8988T (cell line): ENCODE measurements at places on chromosomes 1 and 21.
A peak's percentile ranks its signal among the peaks of the same experiment; 100 is the strongest.

GRCh38 chr1:94067196-94067595 is 53.8 kb downstream of the ABCA4 start:
- no peak for DNase-seq

DNA sequence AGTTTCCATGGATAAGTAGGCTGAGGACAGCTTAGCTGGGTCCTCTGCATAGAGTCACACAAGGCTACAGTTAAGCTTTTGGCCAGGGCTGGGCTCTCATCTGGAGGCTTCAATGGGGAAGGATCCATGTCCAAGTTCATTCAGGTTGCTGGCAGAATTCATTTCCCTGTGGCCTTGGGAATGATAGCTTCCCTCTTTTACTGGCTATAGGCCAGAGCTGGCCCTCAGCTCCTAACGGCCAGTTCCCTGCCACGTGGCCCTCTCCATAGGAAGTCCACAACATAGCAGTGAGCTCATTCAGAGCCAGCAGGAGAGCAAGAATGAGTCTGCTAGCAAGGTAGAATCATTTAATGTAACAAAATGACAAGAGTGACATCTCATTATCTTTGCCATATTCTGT is 15.1 kb upstream of the PODN start:
- no peak for DNase-seq

DNA sequence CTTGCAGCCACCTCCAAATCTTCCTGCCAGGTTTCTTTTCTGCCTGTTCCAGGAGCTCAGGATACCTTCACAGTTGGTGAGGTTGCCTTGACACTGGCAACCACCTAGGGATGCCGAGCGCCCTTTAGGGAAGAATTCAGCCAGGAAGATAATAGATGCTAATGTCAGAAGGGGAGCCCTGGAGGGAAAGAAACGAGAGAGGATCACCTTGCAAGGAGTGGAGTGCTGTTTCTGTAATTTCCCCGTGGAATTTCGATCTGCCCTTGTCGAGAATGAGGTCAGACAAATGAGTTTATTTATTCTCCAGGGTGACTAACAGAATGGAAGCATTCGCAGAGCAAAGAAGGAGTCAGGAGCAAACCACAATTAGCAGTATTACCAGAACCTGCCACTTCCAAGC is 315.8 kb upstream of the KAZN start:
- no peak for DNase-seq

DNA sequence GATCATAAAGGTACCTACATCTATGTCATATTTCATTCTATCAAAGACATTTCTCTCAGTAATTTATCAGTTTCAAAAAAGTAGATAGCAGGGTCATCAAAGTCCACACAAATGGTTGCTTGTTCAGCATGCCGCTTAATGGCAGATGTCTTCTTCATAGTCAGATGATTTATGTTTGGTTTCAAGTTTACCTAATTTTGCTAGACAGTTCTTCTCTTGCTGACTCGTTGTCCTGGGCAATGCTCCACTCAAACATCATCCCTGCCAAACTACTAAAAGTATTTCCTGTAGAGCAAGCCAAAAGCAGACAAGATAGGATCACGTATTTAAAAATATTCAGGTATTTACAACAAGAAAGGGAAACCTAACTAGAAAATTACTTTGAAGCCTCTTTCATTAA is 13.6 kb downstream of the NUP210L start:
- DNase-seq = no peak

DNA sequence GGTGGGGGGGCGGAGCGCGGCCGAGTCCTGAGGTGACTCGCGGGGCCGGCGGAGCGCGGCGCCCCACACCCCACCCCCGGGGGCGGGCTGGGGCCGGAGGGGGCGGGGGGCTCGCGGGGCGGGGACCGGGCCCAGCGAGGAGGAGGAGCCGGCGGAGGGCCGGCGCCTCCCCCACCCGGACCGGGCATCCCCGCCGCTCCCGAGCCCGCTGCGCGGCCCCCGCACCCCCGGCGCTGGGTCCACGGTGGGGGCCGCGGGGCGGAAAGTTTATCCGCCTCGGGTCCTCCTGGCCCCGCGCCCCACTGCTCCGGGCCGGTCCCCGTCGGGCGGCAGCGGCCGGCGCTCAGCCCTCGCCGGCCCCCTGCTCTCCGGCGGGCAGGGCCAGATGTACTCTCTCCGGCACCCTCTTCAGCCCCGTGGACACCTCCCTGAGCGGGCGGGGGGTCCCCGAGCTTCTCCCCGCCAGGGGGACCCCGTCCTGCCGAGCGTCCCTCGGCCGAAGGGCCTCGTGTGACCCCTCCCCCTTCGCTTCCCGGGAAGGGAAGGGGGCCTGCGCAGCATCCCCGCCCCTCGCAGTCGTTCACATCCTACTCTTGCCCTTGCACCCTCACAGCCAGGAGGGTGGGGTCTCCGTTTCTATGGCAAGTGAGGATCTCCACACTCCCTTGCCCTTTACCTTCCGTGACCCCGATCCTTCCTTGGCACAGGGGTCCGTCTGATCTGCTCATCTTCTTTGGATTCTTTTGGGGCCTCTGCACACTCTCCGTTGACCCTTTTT is 663 bp downstream of the CAMTA1 start:
- DNase-seq = peak; percentile 53

- no peak for DNase-seq
Observed at GRCh38 chr1:224486801-224487583, 52.4 kb upstream of the WDR26 start.

- no peak for DNase-seq
Observed at GRCh38 chr21:15534450-15534886, 195.3 kb upstream of the USP25 start.

DNA sequence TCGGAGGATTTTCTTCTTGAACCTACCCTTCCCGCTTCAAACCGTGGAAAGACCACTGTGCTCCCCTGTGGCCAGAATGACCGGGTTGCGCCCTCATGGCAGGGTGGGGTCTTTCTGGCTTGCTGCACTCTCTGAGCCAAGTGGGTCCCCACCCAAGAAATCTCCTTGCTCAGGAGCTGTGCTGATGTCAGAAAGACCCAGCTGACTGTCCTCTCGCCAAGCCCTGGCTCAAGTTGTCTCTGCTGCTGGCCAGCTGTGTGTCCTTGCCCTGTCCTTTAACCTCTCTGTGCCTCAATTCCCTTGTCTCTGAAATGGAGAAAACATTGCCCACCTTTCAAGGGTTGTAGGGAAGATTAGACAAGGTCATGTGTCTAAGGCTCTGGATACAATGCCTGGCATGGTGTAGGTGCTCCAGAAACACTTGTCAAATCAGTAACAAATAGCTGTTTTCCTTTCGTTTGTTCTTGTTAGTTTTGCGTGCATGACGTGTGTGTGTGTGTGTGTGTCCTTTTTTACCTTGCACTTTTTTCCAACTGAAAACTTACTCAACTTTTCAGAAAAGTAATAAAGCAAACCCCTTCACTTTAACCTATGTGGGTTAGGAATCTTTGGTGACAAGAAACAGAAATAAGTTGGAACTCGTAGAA is 41.1 kb upstream of the RPL11 start:
- DNase-seq = no peak

DNA sequence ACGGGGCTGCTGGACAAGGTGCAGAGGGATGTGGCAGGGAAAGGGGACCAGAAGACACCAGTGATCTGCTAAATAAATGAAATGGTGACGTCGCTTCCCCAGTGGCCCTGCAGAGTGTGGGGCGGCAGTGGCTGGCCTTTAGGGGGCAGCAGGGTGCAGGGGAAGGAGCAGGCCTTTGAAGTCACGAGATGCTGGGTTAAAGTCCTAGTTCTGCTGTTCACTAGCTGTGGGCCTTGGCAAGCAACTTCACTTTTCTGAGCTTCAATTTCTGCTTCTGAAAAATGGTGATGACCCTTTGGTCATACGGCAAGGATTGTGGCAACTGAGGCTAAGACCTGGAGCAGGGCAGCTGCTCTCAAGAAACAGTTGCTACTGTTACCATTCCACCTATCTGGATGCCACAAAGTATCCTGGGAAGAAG is 9.2 kb upstream of the GALE start:
- DNase-seq = no peak

DNA sequence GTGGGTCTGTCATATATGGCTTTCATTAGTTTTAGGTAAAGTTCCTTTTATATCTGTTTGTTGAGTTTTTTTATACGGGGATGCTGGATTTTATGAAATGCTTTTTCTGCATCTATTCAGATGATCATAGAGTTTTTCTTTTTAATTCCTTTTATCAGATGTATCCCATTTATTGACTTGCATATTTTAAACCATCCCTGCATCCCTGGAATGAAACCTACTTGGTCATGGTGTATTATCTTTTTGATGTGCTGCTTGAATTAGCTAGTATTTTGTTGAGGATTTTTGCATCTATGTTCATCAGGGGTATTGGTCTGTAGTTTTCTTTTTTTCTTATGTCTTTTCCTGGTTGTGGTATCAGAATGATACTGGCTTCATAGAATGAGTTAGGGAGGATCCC is 118.0 kb downstream of the NME7 start:
- DNase-seq = no peak

DNA sequence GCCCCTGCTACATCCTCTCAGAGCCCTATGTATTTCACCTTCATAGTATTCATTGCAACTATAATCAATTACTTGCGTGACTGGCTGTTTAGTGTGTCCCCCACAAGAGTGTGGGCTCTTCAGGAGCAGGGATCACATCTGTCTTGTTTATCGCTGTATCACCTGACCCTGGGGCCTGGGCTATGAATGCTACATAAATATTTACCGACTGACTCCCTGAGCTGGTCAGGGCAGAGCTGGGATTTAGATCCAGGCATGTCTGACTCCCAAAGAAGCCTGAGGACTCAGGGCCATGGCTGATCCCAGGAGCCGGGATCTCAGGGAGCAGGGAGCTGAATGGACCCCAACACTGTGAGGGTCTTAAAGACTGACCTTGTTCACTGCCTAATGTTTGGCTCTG is 49.7 kb downstream of the AHDC1 start:
- DNase-seq = no peak

- DNase-seq = no peak
Observed at GRCh38 chr1:43039228-43040055, 80.8 kb upstream of the SLC2A1 start.

- DNase-seq = no peak
Observed at GRCh38 chr21:33991133-33991532, 75.5 kb upstream of the ATP5PO start.

DNA sequence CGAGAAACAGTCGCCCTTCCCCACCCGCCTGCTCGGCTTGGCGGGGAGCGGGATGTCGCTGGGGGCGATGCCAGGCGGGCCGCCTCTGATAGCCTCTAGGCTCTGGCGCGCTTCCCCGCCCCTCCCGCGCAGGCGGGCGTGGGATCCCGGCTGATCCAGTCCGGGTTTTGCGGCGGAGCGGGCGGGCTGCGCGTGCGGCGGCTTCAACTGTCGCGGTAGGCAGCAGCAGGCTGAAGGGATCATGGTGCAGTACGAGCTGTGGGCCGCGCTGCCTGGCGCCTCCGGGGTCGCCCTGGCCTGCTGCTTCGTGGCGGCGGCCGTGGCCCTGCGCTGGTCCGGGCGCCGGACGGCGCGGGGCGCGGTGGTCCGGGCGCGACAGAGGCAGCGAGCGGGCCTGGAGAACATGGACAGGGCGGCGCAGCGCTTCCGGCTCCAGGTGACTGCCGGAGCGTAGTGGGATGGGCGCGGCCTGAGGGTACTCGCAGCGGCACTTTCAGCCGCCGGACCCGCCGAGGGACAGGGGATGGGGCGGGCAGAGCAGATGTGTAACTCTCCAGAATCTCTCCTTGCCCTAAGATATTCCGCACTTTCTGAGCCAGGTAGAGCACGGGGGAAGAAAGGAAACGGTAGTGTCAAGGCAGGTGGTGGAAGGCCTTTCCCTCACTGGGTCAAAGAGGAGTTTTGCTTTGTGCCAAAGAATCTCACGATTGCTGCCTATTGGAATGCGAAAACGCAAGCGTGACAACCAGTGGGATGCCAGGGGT is at the start of gene FAAH:
FAAH (plus strand) TSS at position 210 of the 764 bp plus-strand sequence; CDS start at position 242, 32 bp downstream.
- peak; percentile 61 for DNase-seq

DNA sequence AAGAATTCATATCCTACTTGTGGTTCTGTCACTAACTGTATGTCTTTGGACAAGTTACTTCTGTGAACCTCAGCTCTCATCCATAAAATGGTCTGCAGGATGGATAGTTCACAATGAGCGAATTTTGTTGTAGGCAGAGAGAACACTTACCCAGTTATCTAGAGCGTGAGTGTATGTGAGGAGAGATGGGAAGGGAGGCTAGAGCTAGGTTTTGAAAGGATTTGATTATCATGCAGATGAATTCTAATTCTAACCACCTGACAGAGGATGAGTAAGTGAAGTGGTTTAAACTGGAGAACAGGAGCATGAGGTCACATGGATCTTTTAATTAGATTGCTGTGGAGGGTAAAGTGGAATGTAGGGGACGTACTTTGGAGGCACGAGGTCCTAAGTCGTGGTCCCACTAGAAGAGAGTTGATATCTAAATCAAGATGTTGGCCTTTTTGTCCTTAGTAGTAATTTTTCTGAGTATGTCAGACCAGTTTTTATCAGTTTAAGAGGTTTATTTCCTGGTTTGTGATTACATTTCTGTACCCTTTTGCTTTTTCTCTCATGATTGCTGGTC is 5.0 kb downstream of the SUCO start:
- DNase-seq = no peak

- DNase-seq = peak; percentile 66
Observed at GRCh38 chr1:12229835-12230548, at the start of gene VPS13D. Gene VPS13D (plus strand): TSS chr1:12230030. CDS start chr1:12234267, 4,237 bp downstream.

GRCh38 chr21:33064623-33065390 is 5.1 kb upstream of the OLIG1 start:
- DNase-seq = no peak

DNA sequence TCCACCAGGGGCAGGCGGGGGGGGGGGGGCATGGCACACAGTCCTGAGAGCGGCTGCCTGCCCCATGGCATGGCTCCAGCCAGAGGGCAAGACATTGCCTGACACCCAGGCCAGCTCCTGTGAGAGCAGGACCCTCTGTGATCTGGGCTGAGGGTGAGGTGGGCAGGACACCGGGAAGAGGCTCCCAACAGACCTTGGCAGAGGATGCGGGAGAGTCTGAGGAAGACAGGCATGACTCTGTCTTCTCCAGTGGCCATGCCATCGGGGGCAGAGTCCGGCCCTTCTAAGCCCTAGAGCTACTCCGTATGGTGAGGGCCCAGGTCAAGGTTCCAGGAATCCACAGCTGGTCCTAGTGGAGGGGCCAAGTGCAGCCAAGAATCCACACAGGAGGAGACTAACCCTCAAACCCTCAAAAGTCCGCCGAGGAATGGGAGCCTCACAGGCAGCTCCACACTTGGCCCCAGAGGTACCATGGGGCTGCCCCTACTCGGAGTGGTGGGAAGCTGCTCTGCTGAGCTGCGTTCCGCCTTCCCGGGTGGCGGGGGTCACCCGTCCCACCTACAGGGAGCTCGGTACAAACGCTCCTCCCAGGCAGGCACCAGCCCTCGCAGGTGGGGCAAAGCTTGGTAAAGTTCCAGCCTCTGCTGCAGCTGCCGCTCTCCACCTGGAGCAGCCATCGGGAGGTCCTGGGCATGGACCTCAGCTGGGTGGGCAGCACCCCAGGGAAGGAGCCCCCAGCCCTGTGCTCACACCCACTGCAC is 6.5 kb downstream of the ACTRT2 start:
- DNase-seq = no peak

GRCh38 chr1:226608699-226609505 is 60.3 kb downstream of the STUM start:
- DNase-seq = peak; percentile 87

GRCh38 chr1:239212811-239213220 is 173.6 kb upstream of the CHRM3 start:
- DNase-seq = no peak

GRCh38 chr1:180966744-180967536 is 54.2 kb downstream of the KIAA1614 start:
- DNase-seq = no peak

- no peak for DNase-seq
Observed at GRCh38 chr1:8555582-8555981, 237.7 kb downstream of the SLC45A1 start.

GRCh38 chr1:205301205-205301821 is 20.2 kb downstream of the NUAK2 start:
- DNase-seq = peak; percentile 66
